Thymus (tissue), 14 donors: ENCODE measurements at places on chromosomes 11 and 22. TPM values are rescaled to one million over a fixed set of nuclear protein-coding genes. Genes with fewer than 3 reads are reported as not detected.

SPA17 gene
- total RNA-seq = 11.3 TPM

PGR gene
- 0.05 TPM for total RNA-seq

OR10A2 gene
- total RNA-seq = not detected

OVCH2 gene
- not detected for total RNA-seq

CBLIF gene
- not detected for total RNA-seq

ESRRA gene
- 20.5 TPM for total RNA-seq

SLC37A2 gene
- 4.3 TPM for total RNA-seq

CTTN gene
- total RNA-seq = 31.4 TPM

OR52E8 gene
- not detected for total RNA-seq

PIH1D2 gene
- total RNA-seq = 1.6 TPM

DCHS1 gene
- 3.2 TPM for total RNA-seq

RAB39A gene
- 3.5 TPM for total RNA-seq

MPZL3 gene
- 3.9 TPM for total RNA-seq

BIRC3 gene
- total RNA-seq = 63.6 TPM

DESI1 gene
- total RNA-seq = 11.9 TPM

OR51B4 gene
- not detected for total RNA-seq

OR52I1 gene
- total RNA-seq = under 0.01 TPM

MMP7 gene
- total RNA-seq = 3.3 TPM

SOX6 gene
- 3.0 TPM for total RNA-seq

MMP11 gene
- total RNA-seq = 3.9 TPM

FGF19 gene
- 0.09 TPM for total RNA-seq

SLC29A2 gene
- total RNA-seq = 1.6 TPM
